ENCODE measurements at places on chromosomes 4 and X.

DNA sequence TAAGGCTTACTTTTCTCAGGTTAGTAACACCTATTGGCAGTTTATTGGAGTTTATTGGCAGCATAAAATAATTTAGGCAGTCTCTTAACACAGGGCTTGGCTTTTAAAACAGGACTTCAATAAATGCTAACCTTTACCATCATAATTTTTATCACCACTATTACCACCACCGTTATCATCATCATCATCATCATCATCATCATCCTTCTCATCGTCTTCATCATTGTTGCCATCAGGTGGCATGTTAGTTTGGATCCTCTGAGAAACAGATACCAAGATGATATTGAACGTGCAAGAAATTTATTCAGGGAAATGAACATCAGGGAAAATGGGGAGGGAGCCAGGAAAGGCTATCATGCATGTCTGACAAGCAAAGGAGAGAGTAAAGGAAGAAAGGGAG is 16.2 kb downstream of the GBA3 start:
- DNase-seq = no peak

GRCh38 chrX:133185938-133186337 is 32.2 kb downstream of the TFDP3 start:
- no peak for DNase-seq

GRCh38 chrX:13816643-13817627 is at the start of gene GPM6B:
Gene GPM6B (minus strand): TSS chrX:13817093. CDS start chrX:13816904, 189 bp downstream.
- DNase-seq = no peak

GRCh38 chr4:101201421-101201820 is 145.9 kb downstream of the PPP3CA start:
- DNase-seq = no peak

DNA sequence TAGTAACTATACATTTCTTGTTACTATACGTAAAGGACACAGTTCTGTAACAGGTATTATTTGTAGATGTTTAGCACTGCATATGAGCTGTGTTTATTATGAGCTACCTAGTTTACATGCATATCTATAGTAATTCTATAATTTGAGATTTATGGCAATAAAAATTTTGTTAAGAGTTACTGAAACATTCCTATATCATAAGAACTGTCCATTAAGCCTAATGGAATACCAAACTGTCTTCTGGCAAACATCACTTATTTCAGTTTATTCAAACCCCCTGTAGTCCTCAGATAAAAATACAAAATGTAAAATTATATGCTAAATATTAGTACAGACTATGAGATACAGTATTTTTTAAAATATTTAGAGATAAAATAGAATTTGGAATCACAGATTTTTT is 205.2 kb downstream of the ADGRL3 start:
- no peak for DNase-seq

DNA sequence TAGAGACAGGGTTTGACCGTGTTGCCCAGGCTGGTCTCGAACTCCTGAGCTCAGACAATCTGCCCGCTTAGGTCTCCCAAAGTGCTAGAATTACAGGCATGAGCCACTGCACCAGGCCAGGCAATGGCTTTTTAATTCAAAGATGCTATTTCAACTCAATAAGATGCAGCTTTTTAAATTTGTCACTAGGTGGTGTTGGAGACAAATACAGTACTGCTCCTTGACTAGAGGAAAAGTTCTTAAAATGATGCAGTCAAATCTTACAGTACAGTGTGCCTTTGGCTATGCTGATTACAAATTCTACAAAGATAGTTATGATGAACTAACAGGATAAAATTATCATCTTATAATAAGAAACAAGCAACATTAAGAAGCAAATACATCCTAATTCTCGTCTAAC is 441.1 kb downstream of the KCNIP4 start:
- DNase-seq = no peak

DNA sequence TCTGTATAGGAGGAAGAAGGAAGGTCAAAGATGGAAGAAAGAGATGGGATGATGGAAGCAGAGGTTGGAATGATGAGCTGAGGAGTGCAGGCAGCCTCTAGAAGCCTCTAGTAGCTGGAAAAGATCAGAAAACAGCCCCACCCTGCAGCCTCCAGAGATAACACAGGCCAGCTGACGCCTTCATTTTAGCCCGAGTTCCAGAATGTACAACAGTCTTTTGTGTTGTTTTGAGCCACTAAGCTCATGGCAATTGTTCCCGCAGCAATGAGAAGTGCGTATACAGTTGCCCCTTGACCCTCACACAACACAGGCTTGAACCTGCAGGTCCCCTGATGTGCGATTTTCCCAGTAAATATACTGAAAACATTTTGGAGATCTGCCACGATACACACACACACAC is 72.0 kb downstream of the WFS1 start:
- no peak for DNase-seq

GRCh38 chrX:49850028-49850427 is 20.9 kb downstream of the PAGE4 start:
- DNase-seq = no peak

DNA sequence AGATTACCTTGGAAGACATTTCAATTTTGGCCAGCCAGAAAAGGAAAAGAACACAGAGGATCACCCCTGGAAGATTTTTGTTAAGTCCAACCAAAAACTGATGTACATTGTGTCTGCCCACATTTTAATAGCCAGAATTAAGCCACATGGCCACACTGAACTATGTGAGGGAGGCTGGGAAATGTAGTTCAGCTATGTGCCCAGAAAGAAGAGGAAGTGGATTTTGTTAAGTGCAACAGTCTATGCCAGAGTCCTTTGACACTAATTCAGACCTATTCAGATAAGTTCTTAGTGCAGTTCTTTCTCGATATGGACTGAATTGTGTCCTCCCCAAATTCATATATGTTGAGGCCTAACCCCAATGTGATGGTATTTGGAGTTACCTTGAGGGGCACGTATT is 18.4 kb downstream of the PRPS1 start:
- no peak for DNase-seq

GRCh38 chr4:39326468-39326977 is 39.6 kb downstream of the RFC1 start:
- no peak for DNase-seq

- DNase-seq = no peak
Measured at GRCh38 chr4:95833711-95834194, 6.1 kb upstream of the PDHA2 start.

GRCh38 chrX:40058719-40059118 is 39.0 kb downstream of the BCOR start:
- no peak for DNase-seq
